Stimulated activated memory B cell treated with anti-CD40 and anti-IgM and Interleukin-4, amounts not matched to agents 10 μg/mL and 1 μg/mL and 100 μg/mL, for 72 hours (primary cell): ENCODE measurements at places on chromosomes 7 and 10.

GRCh38 chr7:106239406-106239805 lies 45.4 kb downstream of the NAMPT start:
- ATAC-seq, result no peak

- no peak for ATAC-seq
These were observed 37.9 kb upstream of the TMEM140 start for GRCh38 chr7:135109976-135110375.

DNA sequence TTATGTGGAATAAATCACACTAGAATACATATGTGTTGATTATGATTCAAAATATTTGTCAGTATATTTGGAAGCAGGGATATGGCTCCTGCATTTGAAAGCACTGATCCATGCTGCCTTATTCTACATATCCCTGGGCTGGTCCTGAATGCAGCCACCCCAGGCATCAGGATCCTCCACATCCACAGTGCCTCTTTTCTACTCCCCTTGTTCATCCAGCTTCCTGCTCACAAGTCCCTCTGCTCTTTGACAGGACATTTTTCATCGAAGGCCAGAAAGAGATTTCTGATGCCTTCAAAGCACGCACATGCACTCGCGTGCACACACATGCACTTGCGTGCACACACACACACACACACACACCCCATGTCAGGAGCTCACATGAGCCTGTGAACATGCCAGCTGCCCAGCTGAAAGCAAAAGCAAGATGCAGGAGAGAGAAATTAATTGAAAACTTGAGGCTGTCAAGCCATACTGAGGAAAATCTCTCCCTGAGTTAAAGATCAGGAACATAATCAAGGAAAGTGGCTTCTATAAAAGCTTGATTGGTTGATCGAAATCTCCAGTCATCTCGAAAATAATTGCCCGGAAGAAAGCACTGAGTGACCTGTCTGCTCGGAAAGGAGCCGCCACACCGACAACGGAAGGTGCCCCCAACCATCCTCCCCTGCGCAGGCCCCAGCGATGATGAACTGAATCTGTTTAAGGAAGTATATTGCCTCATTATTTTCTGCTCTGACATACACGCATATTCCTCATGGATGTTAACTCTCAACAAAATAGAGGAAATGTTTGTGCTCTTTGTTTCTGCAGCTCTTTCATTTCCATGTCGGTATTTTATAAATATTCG lies 104.0 kb upstream of the ARID5B start:
- no peak for ATAC-seq

GRCh38 chr10:117960345-117960935 lies 86.3 kb downstream of the RAB11FIP2 start:
- no peak for ATAC-seq

DNA sequence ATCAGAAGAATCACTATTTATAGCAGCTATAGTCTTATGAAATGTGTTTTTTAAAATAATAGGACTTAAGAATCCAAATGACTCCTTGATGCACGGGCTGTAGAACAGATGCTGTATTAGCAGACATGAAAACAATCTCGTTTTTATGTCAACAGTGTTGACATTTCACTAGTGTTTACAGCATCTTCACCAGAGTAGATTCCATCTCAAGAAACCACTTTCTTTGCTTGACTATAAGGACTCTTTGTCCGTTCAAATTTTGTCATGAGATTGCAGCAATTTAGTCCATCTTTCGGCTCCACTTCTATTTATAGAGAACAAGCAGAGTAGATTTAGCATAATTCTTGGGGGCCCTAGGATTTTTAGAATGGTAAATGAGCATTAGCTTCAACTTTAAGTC lies 295.1 kb downstream of the EXOC4 start:
- ATAC-seq, result no peak

- ATAC-seq, result no peak
These were observed 16.4 kb upstream of the PTPRN2 start for GRCh38 chr7:158603773-158604755.

DNA sequence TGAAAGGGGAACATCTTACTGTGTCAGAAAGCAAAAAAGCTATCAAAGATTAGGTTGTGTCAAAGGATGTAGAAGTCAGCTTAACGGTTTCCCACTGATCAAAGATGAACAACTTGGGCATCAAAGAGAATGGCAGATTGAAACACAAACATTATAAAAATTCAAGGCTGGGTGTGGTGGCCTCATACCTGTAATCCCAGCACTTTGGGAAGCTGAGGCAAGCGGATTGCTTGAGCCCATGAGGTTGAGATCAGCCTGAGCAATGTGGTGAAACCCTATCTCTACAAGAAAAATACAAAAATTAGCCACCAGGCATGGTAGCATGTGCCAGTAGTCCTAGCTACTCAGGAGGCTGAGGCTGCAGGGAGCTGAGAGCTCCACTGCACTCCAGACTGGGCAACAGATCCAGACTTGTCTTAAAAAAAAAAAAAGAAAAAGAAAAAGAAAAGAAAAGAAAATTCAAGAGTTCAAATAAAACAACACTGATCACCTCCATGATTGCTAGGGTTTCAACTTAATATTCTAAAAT lies 34.5 kb downstream of the RTKN2 start:
- no peak for ATAC-seq

- ATAC-seq, result no peak
These were observed 13.6 kb downstream of the CLIP2 start for GRCh38 chr7:74302745-74303221.

GRCh38 chr10:43186150-43186549 lies 47.9 kb downstream of the CSGALNACT2 start:
- ATAC-seq, result no peak

DNA sequence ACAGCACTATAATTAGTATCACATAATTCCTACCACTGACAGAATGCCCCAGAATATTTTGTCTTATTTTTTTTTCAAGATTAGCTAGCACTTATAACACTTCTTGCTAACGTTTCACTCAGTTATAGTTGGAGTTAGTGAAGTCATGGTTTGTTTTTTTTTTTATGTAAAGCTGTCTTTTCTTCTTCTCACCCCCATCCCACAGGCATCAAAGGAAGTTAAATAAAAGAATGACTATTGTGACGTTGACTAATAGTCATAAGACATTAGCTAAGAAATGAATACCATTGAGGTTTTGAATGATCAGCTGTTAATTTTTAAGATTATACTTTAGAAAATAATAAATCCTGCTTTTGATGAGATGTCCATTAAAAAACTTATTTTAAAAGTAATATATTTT lies 498.3 kb downstream of the GFRA1 start:
- no peak for ATAC-seq

DNA sequence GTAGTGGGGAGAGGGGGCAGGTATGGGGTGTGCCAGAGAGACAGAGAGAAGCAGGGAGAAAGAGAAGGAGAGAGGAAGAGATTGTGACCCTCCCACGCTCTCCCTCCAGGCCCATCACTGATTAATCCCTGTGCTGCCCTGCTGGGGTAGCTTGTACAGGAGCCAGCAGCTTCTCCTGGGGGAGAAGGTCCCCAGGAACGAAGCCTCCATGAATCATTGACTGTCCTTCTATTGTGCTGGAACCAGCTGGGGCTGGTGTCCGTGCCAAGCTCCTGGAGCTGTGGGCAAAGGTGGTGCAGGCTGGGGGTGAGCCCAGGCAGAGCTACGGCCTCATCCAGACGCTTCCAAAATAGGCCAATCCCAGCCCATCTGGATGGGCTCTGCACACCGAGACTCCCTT lies 20.9 kb downstream of the AQP1 start:
- no peak for ATAC-seq
